Hematopoietic multipotent progenitor cell (in vitro differentiated cells): ENCODE measurements at places on chromosomes 5 and 9. TPM values are rescaled to one million over a fixed set of nuclear protein-coding genes. Genes with fewer than 3 reads are reported as not detected.
A peak's percentile ranks its signal among the peaks of the same experiment; 100 is the strongest.

- DNase-seq = no peak
Measured at GRCh38 chr9:86097510-86098224, 1.7 kb downstream of the GOLM1 start.

Gene TMEM8B
- 1.1 TPM for total RNA-seq

- DNase-seq = no peak
Measured at GRCh38 chr9:125397736-125398135, 136.1 kb downstream of the GAPVD1 start.

Gene GBGT1
- total RNA-seq = 54.9 TPM

DNA sequence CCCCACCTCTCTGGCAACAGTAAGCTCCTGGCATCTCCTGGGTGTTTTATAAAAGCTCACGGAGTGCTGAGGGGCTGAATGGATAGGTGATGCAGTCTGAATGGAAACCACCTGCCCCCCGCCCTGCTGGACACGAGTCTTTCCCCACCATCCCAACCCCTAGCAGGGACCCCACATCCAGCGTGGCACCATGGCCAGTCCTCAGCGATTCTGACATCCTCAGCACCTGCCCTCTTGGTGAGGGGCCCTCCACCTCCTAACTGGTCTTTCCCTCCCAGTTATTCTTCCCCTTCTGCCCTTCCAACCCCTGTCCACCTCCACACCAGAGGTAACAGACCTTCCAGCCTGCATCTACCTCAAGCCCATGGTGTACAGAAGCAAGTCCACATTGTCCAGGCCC, 38.7 kb upstream of the GABBR2 start:
- no peak for DNase-seq

DNA sequence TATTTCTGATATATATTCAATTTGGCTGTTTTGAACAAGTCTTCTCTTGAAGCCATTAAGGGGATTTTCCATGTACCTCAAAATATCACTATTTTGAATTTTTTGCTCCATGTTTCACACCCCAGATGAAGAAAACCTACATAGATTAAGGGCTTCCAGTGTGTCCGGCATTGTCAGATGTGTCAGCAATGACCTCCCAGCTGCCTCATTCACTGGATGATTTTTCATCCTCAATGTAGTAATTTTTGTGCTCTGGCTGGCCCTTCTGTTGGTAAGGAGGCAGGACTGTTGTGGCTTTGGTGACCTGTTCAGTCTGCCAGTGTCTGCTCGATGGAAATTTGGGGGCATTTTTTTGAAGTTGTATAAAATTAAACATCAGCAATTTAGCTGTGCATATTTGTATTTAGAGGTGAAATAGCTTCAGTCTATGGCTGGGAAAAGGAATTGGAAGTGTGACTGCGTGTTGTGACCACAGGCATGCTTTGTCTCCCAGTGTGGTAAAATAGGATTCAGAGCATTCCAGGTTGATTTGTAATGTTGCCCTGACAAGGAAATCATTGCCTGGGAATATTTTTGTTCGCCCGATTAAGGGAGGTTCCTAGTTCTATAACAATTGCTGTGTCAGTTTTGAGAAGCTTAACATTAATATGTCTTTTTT, 312.4 kb downstream of the ARHGEF28 start:
- no peak for DNase-seq

- DNase-seq = no peak
Measured at GRCh38 chr5:73365301-73365853, 83.2 kb downstream of the FOXD1 start.

GRCh38 chr5:132267931-132268768, 10.7 kb downstream of the PDLIM4 start:
- no peak for DNase-seq

Gene TYRP1
- total RNA-seq = not detected

Gene FAM78A
- total RNA-seq = 70.3 TPM

- DNase-seq = no peak
Measured at GRCh38 chr5:167533814-167534795, 757.3 kb upstream of the WWC1 start.

GRCh38 chr5:121018004-121018403, 553.9 kb downstream of the PRR16 start:
- DNase-seq = no peak

Gene LCN12
- 0.54 TPM for total RNA-seq

- peak; percentile 27 for DNase-seq
Measured at GRCh38 chr9:77764894-77765780, 117.0 kb upstream of the GNA14 start.

DNA sequence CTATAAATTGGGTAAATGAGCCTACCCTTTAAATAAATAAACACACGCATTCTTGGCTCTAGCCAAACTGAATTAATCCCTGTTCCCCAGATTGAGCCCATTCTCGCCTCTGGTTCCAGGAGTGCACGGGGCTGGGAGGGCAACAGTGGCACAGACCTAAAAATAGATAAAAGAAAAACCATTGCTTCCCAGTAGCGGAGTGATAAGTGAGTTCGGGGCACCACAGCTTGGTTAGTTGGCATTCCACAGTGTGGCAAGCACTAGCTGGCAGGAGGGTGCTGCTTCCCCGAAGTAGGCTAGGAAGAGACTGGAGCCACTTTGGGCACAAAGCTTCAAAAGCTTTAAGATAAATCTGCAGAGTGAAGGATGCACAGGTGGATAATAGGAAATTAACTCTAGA, 322.2 kb upstream of the SGCD start:
- DNase-seq = no peak

DNA sequence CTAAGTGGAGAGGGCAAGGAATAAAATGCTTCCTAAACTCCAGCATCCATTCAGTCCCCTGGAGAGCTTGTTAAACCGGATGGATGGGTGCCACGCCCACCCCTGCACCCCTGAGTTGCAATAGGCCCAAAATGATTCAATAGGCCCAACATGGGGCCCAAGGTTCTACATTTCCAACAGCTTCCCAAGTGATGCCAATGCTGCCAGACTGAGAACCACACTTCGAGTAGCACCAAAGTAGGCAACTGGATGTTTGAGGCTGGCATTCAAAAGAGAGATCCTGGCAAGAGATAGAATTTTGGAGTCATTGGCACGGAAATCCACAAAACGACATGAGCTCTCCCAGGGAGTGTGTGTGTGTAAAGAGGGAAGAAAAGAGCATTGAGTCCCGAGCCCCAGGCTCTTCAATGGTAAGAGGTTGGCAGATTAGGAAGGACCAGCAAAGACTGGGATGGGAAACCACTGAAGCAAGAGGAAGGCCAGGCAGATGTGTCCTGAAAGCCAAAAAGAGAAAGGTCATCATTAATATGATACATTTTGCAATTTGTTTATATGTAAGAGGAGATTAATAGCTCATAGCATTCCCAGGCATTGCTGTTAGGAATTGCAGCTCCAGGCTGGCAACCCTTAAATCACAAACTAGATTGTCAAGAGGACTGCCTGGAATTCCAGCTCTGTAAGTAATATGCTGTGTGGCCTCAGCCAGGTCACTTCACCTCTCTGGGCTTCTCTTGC, 130.6 kb downstream of the KCNIP1 start:
- no peak for DNase-seq

GRCh38 chr5:142346706-142347105, 21.9 kb upstream of the SPRY4 start:
- DNase-seq = no peak

- DNase-seq = no peak
Measured at GRCh38 chr9:70947086-70947485, 174.3 kb downstream of the TRPM3 start.

GRCh38 chr5:113092683-113093082, 116.1 kb downstream of the DCP2 start:
- no peak for DNase-seq

Gene TMEM38B
- 18.3 TPM for total RNA-seq

DNA sequence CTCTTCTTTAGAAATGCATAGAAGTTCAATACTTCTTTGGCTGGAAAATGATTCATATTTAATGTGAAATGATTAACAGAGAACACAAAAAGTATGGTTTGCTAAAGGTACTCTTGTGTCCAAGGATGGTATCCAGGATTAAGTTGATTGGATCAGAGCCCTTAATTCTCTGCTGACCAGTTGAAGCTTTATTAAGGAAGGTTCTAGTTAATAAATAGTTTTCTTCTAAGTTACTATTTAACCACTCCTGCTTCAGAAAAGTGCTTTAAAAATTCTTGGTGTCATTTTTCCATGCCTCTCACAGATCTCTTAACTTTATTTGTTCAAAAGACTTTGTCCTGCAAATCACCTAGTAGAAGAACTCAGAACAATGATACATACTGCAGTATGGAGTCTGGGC, 134.3 kb downstream of the MEF2C start:
- no peak for DNase-seq

Gene ANKS6
- total RNA-seq = 12.1 TPM

DNA sequence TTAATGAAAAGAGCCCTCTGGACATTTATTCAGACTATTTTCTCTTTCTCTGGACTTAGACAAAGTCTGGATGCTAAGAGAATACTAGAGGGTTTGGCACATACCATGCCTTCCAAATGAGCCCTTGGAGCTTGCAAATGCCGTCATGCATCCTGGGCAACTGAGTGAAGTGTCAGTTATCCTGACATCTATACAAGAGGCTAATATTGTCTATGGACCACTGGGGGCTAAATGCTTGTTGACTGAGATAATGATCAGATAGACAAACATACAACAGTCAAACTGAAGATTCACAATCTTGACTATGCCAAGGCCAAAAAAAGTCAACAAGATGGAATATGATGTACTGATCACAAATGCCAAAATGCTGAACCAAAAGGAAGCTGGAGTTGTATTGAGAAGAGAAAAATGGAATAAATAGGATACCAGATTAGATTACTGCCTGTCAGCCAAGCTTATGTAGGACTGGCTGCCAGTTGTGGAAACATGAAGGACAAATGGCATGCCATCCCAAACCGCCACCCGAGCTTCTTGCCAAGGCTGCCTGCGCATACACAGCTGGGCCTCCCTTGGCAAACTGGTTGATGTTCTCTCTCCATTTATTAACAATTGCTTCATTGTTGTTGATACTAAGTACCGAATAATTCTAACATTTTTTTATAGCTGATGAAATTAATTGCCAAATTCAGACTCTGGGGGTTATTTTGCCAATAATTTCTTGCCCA, 240.1 kb upstream of the GRAMD2B start:
- no peak for DNase-seq

- DNase-seq = no peak
Measured at GRCh38 chr9:7325995-7326394, 473.6 kb downstream of the DMAC1 start.

GRCh38 chr5:159788835-159789331, 127.4 kb upstream of the ADRA1B start:
- DNase-seq = no peak

Gene AQP7
- not detected for total RNA-seq

- DNase-seq = no peak
Measured at GRCh38 chr5:140329739-140330481, 16.5 kb downstream of the HBEGF start.

DNA sequence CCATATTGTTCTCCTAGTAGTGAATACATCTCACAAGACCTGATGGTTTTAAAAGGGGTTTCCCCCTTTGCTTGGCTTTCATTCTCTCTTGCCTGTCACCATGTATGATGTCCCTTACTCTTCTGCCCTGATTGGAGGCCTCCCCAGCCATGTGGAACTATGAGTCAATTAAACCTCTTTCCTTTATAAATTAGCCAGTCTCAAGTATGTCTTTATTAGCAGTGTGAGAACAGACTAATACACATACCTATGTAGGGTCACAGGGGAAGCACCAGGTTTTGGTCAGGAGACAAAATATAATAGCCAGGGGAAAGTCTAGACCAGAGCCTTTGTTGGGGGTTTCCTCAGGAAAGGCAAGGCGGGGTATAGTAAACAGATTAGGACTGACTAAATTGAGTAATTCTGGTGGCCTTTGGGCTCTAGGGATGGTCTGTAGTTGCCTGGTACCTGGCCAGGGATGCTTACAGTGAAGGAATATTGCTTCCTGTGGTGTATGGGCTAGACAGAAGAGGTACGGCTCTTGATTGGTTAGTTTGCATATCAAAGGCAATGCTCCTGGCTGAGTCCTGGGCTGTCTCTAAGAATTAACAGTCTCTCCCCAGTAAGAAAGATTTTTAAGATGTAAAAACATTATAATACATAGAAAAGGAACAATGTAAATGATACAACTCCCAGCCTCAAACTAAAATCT, 254.5 kb downstream of the ELAVL2 start:
- no peak for DNase-seq

DNA sequence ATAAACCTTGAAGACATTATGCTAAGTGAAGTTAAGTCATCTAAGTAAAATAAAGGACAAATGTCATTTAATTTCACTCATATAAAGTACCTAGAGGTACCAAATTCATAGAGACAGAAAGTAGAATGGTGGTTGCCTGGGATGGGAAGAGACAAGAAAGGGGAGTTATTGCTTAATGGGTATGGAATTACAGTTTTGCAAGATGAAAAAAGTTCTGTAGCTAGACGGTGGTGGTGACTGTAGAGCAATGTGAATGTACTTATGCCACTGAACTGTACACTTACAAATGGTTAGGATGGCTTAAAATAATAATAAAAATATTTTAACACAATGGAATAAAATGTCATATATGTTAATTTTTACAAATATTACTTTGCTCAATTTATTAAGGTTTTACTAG, 128.0 kb downstream of the MPDZ start:
- DNase-seq = no peak

Gene GDNF
- total RNA-seq = under 0.01 TPM

DNA sequence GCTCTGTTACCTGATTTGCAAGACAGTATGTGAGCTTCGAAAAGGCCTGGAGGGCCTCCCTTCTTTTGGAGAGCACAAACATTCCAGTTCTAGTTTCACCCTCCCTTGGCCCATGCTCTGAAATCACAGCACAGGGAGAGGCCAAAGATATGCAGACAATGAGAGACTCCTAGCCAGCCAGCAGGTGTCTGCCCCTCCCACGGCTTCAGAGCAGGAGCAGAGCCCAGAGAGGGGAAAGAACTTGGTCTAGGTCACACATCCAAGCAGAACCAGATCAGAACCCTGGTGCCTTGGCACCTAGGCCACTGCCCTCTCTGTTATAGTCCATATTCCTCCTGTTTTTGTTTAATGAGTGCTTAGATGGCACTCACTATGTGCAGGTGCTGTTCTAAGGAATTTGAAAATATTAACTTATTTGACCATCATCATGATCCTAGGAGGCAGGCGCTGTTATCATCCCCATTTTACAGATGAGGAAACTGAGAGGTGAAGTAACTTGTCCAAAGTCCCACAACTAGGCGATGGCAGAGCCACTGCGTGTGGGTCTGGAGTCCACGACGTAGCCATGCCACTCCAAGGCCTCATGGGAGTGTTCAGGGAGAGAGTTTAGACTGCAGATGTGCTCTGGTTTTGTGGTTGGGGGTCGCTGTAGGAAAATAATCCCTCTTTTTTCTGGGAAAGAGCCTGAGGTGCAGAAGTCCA, 27.2 kb downstream of the TMOD1 start:
- DNase-seq = no peak

GRCh38 chr9:130373679-130374325, 71.0 kb upstream of the ASS1 start:
- no peak for DNase-seq

DNA sequence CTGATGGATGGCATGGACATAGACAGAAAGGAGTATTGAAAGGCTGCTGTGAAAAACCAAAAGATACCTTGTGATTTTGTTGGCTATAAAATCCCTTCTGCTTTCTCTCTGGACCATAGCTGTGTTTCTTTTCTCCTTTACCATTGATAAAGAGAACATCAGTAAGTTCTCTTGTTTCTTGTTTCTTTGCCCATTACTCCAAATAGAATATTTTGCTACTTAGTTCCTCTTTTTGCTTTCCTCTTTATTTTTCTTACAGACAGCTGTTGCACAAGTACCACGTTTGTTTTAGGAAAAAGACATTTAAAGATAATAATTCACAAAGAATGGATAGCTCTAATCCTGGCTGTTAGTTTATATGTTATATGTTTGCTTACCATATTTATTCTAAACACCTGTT, 1129.2 kb downstream of the DTWD2 start:
- DNase-seq = no peak
